Stimulated activated CD4-positive, alpha-beta T cell treated with anti-CD3 and anti-CD28 coated beads, Interleukin-1b, Interleukin-23, amount 100 ng/mL, for 1 hour (primary cell): ENCODE measurements at places on chromosomes 11 and 22.

- no peak for DNase-seq
Measured at GRCh38 chr22:36768141-36768540, 7.8 kb downstream of the IFT27 start.

GRCh38 chr11:61384271-61385242 is 7.8 kb upstream of the TMEM216 start:
- no peak for DNase-seq

- DNase-seq: no peak
Measured at GRCh38 chr11:128455766-128456165, 131.6 kb downstream of the ETS1 start.

DNA sequence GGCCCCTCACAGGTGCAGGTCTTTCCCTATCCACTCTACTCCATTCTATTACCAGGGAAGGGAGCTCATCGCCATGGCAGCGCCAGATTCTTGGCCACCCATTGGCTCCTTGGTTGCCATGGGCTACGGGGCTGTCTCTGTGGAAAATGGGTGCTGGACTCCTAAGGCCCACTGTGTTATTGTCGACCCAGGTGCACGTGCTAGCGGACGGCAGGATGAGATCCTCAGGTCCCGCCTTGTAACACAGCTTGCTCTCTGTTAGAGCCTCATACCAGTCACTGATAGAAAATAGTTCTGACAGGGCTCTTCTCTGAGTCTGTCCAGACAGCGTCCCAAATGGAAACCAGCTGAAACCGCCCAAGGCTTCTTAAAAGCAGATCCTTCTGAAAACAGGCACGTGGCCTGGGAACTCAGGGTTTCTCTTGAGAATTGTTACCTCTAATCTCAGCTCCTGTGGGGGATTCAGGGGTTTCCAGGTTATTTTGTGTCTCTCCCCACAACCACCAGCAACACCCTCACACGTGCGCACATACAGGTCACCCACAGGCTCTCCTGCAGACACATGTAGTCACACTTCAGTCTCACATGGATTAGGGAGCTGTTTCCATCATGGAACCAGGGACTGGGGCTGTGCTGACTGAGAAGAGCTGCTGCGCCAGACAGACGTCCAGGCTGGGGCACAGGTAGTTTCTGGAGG is 1.5 kb downstream of the TUB start:
- DNase-seq: no peak

DNA sequence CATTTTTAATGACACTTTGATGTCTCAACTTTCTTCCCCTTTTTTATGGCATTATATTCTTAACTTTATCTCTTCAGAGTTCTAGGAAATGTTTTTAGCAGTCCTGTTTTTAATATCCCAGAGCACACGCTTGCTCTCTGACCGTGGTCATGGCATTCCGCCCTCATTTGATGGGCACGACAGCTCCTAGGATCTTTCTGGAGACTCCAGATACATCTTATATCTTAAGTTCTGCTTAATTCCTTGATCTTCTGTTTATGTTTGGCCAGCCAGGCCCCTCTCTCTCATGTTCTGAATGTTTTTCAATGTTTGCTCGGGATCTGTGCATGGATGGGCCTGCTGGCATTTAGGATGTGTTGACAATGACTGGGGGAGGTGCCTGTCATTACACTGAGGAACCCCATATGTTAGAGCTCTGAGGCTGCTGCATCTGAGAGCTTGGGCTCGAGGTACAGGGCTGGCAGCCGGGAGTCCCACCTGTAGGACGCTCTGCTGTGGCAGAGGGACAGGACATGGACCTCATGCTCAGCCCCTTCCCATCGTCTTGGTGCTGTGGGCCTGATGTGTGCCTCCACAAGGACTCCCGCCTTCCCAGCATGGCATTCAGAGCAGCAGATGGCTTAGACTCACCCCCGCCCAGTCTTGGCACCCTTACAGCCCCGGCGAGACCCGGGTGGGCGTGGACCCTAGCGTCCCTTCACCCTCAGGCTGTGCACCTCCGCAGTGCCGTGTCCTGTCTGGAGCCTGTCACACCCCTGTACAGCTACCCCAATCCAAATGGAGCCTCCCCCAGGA is 75.0 kb downstream of the CDKN1C start:
- DNase-seq: no peak

GRCh38 chr11:103055221-103055890 is 36.6 kb downstream of the DCUN1D5 start:
- DNase-seq: no peak

DNA sequence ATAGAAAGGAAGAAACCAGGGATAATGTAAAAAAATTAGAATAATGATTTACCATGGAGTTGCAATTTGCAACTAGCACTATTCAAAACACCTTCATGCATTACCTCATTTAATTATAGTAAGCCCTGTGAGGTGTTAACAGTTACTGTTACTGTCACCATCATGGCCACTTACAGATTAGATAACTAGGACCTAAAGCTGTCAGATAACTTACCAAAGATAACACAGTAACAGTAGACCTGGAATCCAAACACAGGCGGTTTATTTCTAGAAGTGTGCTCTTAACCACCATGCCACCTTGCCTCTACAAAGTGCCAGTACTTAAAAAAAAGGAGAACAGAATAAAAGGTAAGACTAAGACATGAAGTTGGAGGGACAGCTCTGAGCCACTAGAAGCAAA is 11.1 kb upstream of the LARGE1 start:
- no peak for DNase-seq

DNA sequence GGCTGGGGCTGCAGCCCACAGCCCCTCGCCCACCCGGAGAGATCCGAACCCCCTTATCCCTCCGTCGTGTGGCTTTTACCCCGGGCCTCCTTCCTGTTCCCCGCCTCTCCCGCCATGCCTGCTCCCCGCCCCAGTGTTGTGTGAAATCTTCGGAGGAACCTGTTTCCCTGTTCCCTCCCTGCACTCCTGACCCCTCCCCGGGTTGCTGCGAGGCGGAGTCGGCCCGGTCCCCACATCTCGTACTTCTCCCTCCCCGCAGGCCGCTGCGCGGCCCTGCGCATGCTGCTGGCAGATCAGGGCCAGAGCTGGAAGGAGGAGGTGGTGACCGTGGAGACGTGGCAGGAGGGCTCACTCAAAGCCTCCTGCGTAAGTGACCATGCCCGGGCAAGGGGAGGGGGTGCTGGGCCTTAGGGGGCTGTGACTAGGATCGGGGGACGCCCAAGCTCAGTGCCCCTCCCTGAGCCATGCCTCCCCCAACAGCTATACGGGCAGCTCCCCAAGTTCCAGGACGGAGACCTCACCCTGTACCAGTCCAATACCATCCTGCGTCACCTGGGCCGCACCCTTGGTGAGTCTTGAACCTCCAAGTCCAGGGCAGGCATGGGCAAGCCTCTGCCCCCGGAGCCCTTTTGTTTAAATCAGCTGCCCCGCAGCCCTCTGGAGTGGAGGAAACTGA is 731 bp downstream of the GSTP1 start:
- DNase-seq: no peak

DNA sequence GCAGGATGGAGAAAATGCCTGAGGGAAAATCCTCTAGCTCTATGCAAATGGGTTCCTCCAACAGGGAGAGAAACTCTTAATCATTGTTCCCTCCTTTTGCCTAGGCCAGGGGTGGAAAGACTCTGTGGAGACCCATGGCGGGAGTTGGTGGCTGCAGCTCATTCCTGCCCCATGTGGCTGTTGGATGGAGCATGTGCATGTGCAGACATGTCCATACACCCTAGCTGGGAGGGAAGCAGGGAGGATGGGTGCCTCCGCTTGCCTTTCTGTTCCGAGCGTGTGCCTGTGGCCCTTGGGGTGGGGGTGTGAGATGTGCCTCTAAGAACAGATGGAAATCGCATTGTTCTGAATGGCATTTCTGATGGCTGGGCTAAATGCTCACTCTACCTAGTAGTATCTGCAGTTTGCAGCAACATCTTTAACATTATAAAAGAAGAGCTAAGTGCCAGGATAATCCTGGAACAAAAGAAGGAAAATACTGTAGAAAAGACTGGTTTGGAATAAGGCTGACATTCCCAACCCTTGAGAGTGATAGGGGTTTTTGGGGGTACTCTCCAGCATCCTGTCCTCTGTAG is 31.7 kb downstream of the METTL15 start:
- DNase-seq: no peak

DNA sequence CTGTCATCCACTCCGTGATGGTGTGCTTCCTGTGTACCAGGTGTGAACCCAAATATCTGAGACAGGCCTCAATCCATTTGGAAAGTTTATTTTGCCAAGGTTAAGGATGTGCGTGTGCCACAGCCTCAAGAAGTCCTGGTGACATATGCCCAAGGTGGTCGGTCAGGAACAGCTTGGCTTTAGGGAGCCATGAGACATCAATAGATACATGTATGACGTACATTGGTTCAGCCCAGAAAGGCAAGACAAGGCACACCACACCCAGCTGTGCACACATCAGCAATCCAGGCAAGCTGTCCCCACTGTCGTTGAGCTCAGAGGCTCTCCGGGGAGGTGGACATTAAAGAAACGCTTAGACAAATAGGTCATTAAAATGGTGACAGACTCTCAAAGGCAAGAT is 56.8 kb upstream of the SHANK2 start:
- no peak for DNase-seq

GRCh38 chr11:36288442-36289225 is 590 bp downstream of the COMMD9 start:
- DNase-seq: no peak

DNA sequence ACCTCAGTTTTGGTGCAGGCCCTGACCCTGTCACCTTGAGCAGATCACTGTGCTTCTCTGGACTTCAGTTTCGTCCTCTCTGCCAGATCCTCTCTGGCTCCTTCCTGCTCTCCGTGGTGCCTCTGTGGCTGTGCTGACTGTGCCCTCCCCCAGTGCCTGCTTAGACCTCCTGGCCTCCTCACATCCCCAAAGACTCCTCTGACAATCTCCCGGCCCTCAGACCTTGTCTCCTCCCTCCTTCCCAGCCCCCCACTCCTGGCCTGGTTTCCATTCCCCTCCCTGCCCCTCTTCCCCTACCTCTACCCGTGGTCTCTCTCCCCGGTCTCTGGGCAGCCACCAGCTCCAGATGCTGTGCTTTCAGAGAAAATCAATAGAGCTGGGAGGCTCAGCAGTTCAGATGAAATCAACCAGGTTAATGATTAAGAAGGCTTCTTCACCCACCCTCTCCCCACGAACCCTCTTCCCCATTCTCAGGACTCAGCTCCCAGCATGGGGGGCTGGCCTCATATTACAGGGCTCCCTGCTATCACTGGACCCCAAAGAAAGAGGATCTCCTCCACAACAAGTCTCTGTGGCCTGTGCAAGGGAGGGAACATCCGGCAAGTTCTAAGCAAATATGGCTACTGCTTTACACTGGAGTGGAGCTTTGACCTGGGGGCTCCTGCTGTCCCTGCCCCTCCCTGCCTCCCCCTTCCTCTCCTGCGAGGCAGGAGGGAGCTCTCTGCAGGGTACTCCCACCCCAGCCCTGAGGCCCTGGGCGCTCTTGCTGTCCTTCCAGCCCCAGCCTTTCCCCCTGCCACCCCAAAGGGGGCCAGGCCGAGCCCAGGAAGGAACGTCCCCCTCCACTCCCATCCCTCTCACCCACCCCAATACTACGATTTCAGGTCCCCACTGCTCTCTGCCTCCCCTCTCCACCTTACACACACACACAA is 8.5 kb downstream of the BACE1-AS start:
- DNase-seq: no peak

GRCh38 chr22:22753526-22754267 is 109.3 kb downstream of the GGTLC2 start:
- DNase-seq: peak; percentile 61

- DNase-seq: peak; percentile 3
Measured at GRCh38 chr11:117144477-117145392, 648 bp downstream of the PAFAH1B2 start.

GRCh38 chr11:60875366-60876167 is 8.2 kb downstream of the ZP1 start:
- no peak for DNase-seq

DNA sequence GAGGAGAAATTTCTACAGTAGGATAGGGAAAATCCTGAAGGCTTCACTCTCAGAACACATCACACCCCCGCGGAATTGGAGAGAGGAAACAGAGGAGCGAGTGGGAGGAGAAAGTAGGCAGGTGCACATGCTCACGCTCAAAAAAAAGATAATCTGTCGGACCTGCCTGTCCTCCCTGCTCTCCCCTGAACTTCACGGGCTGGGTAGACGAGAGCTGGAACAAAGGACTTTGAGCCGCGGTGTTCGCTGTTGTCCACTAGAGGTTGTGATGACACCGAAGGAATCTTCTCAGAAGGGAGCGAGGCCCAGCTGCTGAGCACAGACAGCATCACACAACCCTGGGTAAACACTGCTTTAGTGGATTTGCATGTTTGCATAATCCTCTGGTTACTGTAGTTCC is 5.0 kb downstream of the SEZ6L start:
- DNase-seq: no peak

DNA sequence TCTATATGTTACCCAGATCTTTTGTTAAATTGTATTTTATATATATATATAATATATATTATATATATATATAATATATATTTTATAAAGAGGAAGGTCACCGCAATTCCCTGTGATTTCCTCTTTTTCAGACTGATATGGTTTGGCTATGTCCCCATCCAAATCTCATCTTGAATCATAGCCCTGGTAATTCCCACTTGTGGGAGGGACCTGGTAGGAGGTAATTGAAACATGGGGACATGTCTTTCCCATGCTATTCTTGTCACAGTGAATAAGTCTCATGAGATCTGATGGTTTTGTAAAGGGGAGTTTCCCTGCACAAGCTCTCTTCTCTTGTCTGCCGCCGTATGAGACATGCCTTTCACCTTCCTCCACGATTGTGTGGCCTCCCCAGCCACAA is 157.6 kb downstream of the RAB38 start:
- no peak for DNase-seq

GRCh38 chr11:29018631-29019030 is 910.4 kb downstream of the METTL15 start:
- DNase-seq: no peak

DNA sequence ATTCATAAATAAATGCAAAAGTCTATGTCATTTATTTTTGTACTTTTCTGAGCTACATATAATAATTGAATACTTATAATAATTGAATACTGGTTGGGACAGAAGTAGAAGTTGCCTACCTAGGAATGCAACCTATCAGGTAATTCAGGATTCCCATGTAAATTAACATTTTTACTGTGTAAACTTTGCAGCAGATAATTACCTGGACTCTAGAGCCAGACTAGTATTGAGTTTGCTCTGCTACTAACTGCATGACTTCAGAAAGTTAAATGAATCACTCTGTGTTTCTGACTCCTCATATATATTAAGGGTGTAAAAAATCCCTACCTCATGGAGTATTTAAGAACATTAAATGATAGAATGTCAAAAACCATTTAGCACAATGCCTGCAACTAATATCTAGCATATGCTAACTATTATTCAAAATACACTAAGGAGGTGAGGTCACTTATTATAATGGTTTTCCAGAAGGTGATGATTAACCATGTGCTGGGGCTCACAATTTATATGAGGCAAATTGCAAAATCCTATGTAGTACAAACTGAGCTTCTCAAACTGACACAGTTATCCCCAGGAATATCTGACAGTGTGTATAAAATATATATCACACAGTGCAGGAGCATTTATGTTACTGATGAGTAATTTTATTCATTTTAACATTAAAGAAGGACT is 138.1 kb upstream of the ANO3 start:
- DNase-seq: no peak

GRCh38 chr11:12189543-12190235 is 79.3 kb downstream of the MICAL2 start:
- no peak for DNase-seq
